CD8-positive, alpha-beta memory T cell (primary cell): ENCODE measurements at places on chromosomes 5 and 9. TPM values are rescaled to one million over a fixed set of nuclear protein-coding genes. Genes with fewer than 3 reads are reported as not detected.

- no peak for DNase-seq
- no peaks in the 10 kb centered on the region for H3K27me3 ChIP-seq
- no peak overlapping the region for H3K4me3 ChIP-seq
- H3K27ac ChIP-seq: no peak overlapping the region
- no peaks in the 10 kb centered on the region for H3K4me1 ChIP-seq
Observed at GRCh38 chr9:107332883-107333282, 49.8 kb downstream of the RAD23B start.

- H3K4me1 ChIP-seq: no peaks in the 10 kb centered on the region
- H3K36me3 ChIP-seq: peaks cover 11% of the 10 kb centered on the region
- H3K27me3 ChIP-seq: no peaks in the 10 kb centered on the region
- no peak overlapping the region for H3K27ac ChIP-seq
- peak; percentile 6 for DNase-seq
Observed at GRCh38 chr9:100324594-100325200, 28.0 kb downstream of the TEX10 start.

ENTPD2 gene
- total RNA-seq: not detected

- H3K36me3 ChIP-seq: no peaks in the 10 kb centered on the region
- H3K4me3 ChIP-seq: no peak overlapping the region
- no peak for DNase-seq
- H3K27me3 ChIP-seq: no peaks in the 10 kb centered on the region
Observed at GRCh38 chr9:80522465-80522864, 950.7 kb downstream of the TLE4 start.

MYORG gene
- 2.3 TPM for total RNA-seq

DNA sequence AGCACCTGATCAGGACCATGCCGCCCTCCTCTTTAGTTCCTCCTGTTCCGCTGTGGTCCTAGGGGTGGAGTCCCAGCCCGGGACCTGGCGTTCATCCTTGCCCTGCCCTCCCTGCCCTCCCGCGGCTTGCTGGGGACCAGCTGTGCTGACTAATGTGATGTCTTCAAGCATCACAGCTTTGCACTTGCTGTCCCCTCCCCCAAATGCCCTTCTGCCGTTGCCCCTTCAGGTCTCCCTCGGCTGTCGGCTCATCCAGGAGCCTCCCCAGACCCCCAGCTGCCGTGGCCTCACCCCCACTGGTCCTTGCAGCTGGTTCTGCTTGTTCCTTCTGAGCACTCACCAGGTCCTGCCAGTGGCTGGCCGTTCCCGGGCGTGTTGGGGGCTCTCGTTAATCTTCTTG lies 19.9 kb downstream of the RXRA start:
- no peaks in the 10 kb centered on the region for H3K4me1 ChIP-seq
- H3K27ac ChIP-seq: no peak overlapping the region
- DNase-seq: no peak
- no peaks in the 10 kb centered on the region for H3K27me3 ChIP-seq

- DNase-seq: peak; percentile 78
- H3K4me3 ChIP-seq: no peak overlapping the region
- H3K27ac ChIP-seq: no peak overlapping the region
- H3K27me3 ChIP-seq: no peaks in the 10 kb centered on the region
- H3K4me1 ChIP-seq: peaks cover 31% of the 10 kb centered on the region
Observed at GRCh38 chr5:150458802-150459557, 9.4 kb upstream of the RPS14 start.

DNA sequence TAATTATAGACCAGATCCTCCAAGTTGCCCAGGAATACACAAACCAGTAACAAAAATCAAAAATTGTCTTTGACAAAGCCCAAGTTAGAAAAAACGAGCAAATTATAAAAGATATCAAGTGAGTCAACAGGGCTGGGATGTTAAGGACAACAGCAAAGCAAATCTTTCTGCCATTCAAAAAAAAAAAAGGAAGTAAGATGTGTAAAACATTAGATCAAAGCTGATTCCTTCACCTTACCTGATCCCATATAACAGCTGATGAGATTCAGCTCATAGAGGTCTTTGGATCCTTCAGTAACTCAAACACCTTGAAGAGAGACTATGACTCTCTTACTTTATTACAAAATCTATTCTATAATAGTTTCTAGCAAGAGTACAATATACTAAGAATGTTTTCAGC lies 100.9 kb downstream of the STRBP start:
- H3K27me3 ChIP-seq: no peaks in the 10 kb centered on the region
- H3K4me3 ChIP-seq: no peak overlapping the region
- no peak for DNase-seq
- no peaks in the 10 kb centered on the region for H3K4me1 ChIP-seq
- H3K27ac ChIP-seq: no peak overlapping the region
- H3K36me3 ChIP-seq: no peaks in the 10 kb centered on the region

GRCh38 chr5:69024241-69024651 lies 69.6 kb upstream of the SLC30A5 start:
- H3K27me3 ChIP-seq: no peaks in the 10 kb centered on the region
- DNase-seq: peak; percentile 25
- no peak overlapping the region for H3K4me3 ChIP-seq
- H3K36me3 ChIP-seq: no peaks in the 10 kb centered on the region

GRCh38 chr5:73374520-73375190 lies 73.9 kb downstream of the FOXD1 start:
- no peaks in the 10 kb centered on the region for H3K36me3 ChIP-seq
- DNase-seq: no peak
- H3K4me3 ChIP-seq: no peak overlapping the region
- H3K27ac ChIP-seq: no peak overlapping the region
- peaks cover 21% of the 10 kb centered on the region for H3K27me3 ChIP-seq

HSPA5 gene
- total RNA-seq: 229 TPM

NME5 gene
- not detected for total RNA-seq

PCDHB6 gene
- not detected for total RNA-seq

- peaks cover 25% of the 10 kb centered on the region for H3K4me1 ChIP-seq
- no peaks in the 10 kb centered on the region for H3K27me3 ChIP-seq
- no peak for DNase-seq
- peak overlapping the region; percentile 95 for H3K4me3 ChIP-seq
- H3K27ac ChIP-seq: peak overlapping the region; percentile 95
Observed at GRCh38 chr9:86281593-86282076, 703 bp downstream of the ISCA1 start.

- no peak overlapping the region for H3K27ac ChIP-seq
- H3K27me3 ChIP-seq: no peaks in the 10 kb centered on the region
- H3K4me1 ChIP-seq: no peaks in the 10 kb centered on the region
- H3K4me3 ChIP-seq: no peak overlapping the region
- DNase-seq: no peak
- no peaks in the 10 kb centered on the region for H3K36me3 ChIP-seq
Observed at GRCh38 chr5:73615085-73615484, 10.9 kb upstream of the ARHGEF28 start.

DNA sequence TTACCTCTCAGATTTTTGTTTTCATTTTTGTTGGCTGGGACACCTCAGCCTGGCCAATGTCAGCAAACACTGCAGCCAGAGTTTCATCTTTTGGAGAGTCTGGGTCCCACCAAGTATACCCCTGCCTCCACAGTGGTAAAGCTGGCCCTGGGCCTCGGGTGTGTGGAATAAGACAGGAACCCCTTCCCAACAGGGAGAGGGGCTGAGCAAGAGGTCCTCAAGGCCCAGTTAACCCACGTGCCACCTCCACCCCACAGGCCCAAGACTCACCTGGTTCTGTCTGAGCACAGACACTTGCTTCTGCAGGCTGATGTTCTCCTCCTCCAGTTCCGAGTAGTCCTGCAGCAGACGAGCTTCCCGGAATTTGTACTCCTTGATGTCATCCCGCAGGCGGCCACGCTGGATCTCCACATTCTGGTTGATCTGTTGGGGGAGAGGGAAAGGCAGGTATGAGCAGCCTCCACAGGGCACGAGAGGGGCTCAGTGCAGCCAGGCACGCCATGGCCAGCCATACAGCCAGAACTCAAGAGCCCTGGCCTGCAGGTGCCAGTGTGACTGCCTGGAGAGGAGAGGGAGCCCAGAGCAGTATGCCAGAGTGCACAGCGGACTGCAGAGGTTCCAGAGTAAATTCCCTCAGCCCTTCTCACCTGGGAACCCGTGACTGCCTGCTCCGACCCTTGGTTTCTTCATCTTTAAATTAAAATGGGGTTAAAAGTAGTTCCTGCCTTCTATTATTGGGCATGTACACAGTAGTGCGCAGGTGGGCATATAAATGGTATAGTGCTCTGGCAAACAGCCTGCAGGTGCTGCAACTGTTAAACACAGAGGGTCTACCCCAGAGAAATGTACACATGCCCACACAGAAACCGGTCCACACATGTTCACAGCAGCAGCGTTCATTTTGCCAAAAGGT lies 42.0 kb downstream of the BICD2 start:
- no peaks in the 10 kb centered on the region for H3K27me3 ChIP-seq
- peaks cover 28% of the 10 kb centered on the region for H3K36me3 ChIP-seq
- DNase-seq: no peak
- H3K27ac ChIP-seq: no peak overlapping the region

PLEKHG4B gene
- total RNA-seq: not detected

DNA sequence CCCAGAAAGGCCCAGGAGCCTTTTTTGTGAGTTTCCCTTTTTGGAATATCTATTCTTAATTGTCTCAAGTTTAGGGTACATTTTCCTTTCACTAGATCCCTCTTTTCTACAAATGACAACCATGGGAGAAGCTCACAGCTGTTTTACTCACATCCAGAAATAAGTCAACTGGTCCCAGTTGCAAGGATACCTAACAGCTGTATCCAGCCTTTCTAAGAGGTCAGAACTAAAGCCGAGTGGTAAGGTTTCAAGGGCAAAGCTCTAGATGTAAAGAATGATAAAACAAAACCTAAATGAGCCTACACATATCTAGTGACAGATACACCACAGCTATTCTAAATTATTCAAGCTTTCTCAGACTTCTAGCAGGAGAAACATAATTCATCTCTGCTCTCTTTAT lies 4.4 kb downstream of the FGF10 start:
- no peaks in the 10 kb centered on the region for H3K4me1 ChIP-seq
- no peak for DNase-seq
- H3K36me3 ChIP-seq: no peaks in the 10 kb centered on the region
- H3K27ac ChIP-seq: no peak overlapping the region
- H3K4me3 ChIP-seq: no peak overlapping the region

DNA sequence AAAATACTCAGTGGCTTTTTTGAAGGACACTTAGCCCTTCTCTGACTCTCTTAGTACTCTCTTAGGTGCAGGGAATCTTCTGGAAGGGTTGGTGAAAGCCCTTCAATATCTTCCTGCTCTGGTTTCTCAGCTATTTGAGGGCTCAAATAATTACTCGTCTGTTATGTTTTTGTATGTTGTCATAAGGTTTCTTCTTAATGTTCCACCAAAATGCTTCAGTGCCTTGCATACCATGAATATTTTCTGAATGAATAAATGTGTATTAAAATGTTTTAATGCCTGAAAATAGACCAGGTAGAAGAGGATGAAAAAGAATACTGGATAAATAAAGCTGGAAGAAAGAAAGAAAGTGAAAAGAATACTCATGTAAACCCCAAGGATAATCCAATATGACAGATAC lies 124.3 kb downstream of the STK32A start:
- no peak for DNase-seq
- no peak overlapping the region for H3K27ac ChIP-seq
- no peaks in the 10 kb centered on the region for H3K36me3 ChIP-seq
- H3K4me3 ChIP-seq: no peak overlapping the region
- H3K4me1 ChIP-seq: no peaks in the 10 kb centered on the region

SLC45A2 gene
- not detected for total RNA-seq

- DNase-seq: peak; percentile 35
- peak overlapping the region; percentile 83 for H3K4me3 ChIP-seq
- H3K27me3 ChIP-seq: no peaks in the 10 kb centered on the region
- H3K36me3 ChIP-seq: no peaks in the 10 kb centered on the region
- H3K4me1 ChIP-seq: peaks cover 54% of the 10 kb centered on the region
Observed at GRCh38 chr5:172185096-172185461, 2.9 kb downstream of the STK10 start.

DNA sequence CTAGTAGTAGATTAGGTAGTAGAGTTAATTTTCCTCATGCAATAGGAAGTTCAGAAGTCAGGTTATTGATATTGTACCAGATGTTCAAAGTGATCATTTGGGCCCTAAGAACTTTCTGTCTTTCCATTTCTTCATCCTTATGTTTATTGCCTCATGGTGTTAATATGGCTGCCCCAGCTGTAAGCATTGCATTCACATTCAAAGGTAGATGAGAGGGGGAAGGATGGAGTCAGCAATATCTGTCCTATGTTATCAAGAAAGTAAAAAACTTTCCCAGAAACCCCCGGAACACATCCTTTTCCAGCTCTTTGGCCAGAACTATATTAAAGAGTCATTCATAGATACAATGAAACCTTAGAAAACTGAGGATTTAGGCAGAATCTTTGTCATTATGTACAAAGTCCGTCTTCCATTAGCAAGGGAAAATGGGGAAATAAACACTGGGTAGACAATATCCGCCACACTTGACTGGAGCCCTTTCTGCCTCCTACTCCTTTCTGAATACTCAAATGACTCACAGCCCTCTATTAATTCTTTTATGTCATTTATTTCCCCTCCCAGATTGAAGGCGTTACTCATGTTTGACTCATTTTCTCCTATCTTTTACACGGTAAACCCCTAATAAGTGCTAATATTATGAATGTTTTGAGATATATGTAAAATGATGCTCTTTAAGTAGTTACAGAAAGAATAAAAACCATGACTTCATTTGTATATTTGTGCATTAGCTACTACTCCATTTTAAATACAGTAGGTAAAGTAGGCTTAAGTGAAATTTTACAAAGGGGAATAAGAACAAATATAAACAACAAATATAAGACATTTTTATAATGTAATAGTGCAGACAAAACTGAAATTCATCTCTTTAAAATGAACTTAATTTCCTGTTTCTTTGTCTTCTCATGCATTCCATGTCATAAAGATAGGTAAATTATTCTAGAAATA lies 127.6 kb downstream of the SLF1 start:
- H3K27ac ChIP-seq: no peak overlapping the region
- DNase-seq: no peak
- H3K4me3 ChIP-seq: no peak overlapping the region
- no peaks in the 10 kb centered on the region for H3K4me1 ChIP-seq
- H3K27me3 ChIP-seq: no peaks in the 10 kb centered on the region

GRCh38 chr9:84573083-84573482 lies 96.4 kb upstream of the NTRK2 start:
- no peaks in the 10 kb centered on the region for H3K27me3 ChIP-seq
- H3K4me3 ChIP-seq: no peak overlapping the region
- no peak overlapping the region for H3K27ac ChIP-seq
- H3K4me1 ChIP-seq: no peaks in the 10 kb centered on the region
- DNase-seq: no peak

KIAA0825 gene
- total RNA-seq: 1.4 TPM

RETREG1 gene
- total RNA-seq: 11.4 TPM

DNA sequence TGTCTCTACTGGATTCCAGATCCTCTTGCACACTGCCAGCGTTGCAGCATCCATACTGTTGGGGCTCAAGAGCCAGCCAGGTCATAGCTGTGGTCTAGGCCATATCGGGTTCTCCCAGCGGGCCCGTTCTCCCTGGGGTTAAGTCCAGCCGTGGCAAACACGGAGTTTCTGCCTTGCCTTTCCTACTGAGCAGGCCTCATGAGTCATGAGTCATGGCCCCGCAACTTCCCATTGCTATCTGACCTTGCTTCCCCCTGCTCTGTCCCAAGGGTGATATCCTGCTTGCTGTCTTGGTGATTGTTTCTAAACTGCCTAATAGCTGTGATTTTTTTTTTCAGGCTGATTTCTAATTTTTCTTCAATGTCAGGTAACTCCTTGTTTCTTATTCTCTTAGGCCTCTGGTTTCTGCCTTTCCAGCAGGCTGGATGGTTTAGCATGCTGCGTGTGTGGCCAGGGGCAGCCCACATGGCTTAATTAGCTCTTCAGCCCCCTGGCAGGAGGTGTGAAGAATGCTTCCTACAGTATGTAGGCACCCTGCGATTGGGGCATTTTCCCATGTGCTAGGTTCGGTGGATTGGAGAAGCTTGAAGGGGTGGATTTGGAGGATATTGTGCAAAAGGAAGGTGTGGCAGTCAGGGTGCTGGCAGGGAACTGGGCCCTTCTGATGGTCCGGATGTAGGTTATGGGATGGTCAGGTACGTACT lies 18.7 kb downstream of the DAPK1 start:
- no peaks in the 10 kb centered on the region for H3K27me3 ChIP-seq
- no peaks in the 10 kb centered on the region for H3K4me1 ChIP-seq
- peak overlapping the region; percentile 20 for H3K27ac ChIP-seq
- DNase-seq: no peak
- no peaks in the 10 kb centered on the region for H3K36me3 ChIP-seq
